ENCODE measurements at places on chromosomes 12 and 14.

GRCh38 chr14:65879248-65880009 is 466.9 kb downstream of the FUT8 start:
- DNase-seq: no peak

GRCh38 chr14:102351023-102351422 is 11.7 kb downstream of the CINP start:
- DNase-seq: no peak

- DNase-seq: no peak
Observed at GRCh38 chr12:128994856-128995255, 141.6 kb downstream of the GLT1D1 start.

DNA sequence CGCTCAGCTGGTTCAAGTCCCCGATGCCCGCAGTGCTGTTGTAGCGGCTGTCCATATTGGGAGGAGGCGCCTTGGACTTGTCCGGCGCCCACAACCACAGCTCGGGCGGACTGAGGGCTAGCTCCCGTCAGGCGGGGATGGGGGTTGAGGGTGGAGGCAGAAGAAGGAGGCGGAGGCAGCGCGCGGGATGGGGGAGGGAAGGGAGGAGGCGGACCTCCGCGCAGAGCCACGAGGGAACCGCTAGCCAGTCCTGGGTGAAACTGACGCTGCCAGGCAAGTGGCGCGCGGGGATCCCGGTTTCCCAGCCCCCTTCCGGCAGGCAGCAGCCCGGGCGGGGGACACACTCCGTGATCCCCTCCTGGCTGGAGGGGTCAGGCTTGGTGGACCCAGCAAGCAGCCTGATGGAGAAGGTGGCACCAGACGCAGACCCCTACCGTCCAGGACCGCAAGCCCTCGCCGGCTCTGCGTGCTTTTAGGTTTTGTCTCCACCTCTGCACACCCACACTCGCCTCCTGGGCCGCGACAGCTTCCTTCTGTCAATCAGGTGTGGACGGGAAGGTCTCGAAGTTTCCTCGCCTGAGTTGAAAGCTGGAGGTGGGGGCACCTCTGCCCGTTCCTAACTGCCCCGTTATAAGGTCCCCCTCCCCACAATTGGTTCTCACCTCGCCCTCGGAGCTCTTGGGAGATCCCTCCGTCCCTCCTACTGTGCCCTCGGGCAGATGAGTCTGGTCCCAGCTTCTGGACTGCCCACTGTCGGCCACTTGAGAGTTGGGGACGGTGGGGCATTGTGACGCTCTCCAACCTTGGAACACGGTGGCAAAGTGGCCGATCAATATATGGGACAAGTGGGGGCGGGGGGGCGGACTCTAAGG is at the start of gene CPNE8:
CPNE8 (minus strand) TSS at position 112 of the 872 bp plus-strand sequence; CDS start at position 55, 57 bp downstream.
- DNase-seq: peak; percentile 14

- DNase-seq: no peak
Observed at GRCh38 chr14:89014569-89014850, 190.1 kb downstream of the TTC8 start.

DNA sequence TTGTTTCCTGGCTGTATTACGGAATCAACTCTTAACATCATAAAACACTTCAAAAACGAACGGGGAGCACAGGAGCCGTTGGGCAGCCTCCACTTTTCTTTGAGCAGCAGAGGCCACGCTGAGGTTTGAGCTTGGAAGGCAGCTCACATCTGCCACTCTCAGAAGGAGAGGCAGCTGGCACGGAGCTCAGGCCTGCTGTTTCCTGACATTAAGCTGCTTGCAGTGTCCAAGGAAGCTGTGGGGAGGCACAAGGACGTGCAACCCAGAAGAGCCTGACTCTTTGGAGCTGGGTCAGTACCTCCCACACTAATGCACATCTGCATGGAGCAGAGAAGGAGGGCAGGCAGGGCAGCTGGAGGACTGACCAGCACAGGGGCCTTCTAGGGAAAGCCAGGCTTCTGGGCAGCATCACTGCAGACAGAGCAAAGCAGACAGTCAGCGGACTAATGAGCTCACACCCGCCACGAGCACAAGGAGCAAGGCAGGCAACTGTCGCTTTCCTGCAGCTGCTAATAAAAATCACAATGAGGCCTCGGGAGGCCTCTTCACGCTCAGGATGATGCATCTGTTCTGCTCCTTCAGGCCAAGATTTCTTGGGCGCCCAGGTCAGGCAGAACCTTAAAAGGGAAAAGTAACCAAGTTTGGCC is 211.1 kb downstream of the GLT1D1 start:
- DNase-seq: no peak

- DNase-seq: no peak
Observed at GRCh38 chr12:50925342-50925651, 27.0 kb upstream of the HIGD1C start.

GRCh38 chr12:109932878-109933503 is 32.9 kb downstream of the TCHP start:
- no peak for DNase-seq

GRCh38 chr12:27852742-27853141 is 72.7 kb upstream of the MANSC4 start:
- DNase-seq: no peak

GRCh38 chr12:42156232-42156631 is 11.6 kb upstream of the GXYLT1 start:
- DNase-seq: no peak

- DNase-seq: no peak
Observed at GRCh38 chr14:75697918-75698317, 36.9 kb downstream of the TTLL5 start.

- DNase-seq: no peak
Observed at GRCh38 chr12:41992022-41992421, 152.7 kb downstream of the GXYLT1 start.

- DNase-seq: no peak
Observed at GRCh38 chr12:120125792-120126634, 9.5 kb upstream of the RAB35 start.

GRCh38 chr12:95473231-95473883 is 595 bp upstream of the METAP2 start:
- peak; percentile 11 for DNase-seq

DNA sequence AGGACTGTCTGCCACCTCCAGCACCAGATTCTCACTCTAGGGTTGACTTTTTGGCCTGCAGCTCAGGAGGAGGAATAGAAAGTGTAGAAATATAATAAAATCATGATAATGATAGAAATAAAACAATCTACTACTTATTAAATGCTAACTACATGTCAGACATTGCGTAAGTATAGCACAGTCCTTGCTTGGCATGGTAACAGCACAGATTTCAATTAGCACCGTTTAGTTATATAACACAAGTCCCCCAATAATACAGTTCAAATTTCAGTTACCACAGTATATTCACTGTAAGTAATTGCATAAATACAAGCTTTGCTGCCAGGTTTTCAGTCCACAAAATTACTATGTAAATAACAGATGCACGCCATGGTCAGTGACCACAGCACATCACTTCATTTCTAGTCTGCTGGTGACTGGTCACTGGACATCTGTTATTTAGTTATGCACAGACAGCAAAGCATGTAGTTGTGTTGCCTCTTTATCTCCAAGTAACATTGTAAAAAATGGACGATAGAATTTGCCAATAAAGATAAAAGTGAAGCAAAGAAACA is 6.5 kb upstream of the GLT8D2 start:
- no peak for DNase-seq

- no peak for DNase-seq
Observed at GRCh38 chr12:20268121-20268732, 100.1 kb upstream of the PDE3A start.

- DNase-seq: no peak
Observed at GRCh38 chr12:16472631-16473030, 125.2 kb downstream of the MGST1 start.

GRCh38 chr14:71789005-71789404 is 143.2 kb upstream of the RGS6 start:
- DNase-seq: no peak

- DNase-seq: no peak
Observed at GRCh38 chr12:80154261-80154660, 54.9 kb downstream of the OTOGL start.
